Chondrocyte (in vitro differentiated cells): ENCODE measurements at places on chromosomes 6 and 20. TPM values are rescaled to one million over a fixed set of nuclear protein-coding genes. Genes with fewer than 3 reads are reported as not detected.

GRCh38 chr6:163671355-163671754 is 256.8 kb downstream of the QKI start:
- no peak for DNase-seq
- peaks cover 1% of the 10 kb centered on the region for H3K36me3 ChIP-seq
- H3K27me3 ChIP-seq, result no peaks in the 10 kb centered on the region
- no peak overlapping the region for H3K27ac ChIP-seq

GRCh38 chr20:35319192-35319870 is 27.1 kb upstream of the FAM83C start:
- DNase-seq, result no peak
- no peak overlapping the region for H3K4me3 ChIP-seq
- H3K4me1 ChIP-seq, result peaks cover 72% of the 10 kb centered on the region

GRCh38 chr6:783966-784735 is 91.2 kb upstream of the EXOC2 start:
- DNase-seq, result no peak
- no peaks in the 10 kb centered on the region for H3K36me3 ChIP-seq
- no peak overlapping the region for H3K27ac ChIP-seq
- H3K4me1 ChIP-seq, result no peaks in the 10 kb centered on the region

DNA sequence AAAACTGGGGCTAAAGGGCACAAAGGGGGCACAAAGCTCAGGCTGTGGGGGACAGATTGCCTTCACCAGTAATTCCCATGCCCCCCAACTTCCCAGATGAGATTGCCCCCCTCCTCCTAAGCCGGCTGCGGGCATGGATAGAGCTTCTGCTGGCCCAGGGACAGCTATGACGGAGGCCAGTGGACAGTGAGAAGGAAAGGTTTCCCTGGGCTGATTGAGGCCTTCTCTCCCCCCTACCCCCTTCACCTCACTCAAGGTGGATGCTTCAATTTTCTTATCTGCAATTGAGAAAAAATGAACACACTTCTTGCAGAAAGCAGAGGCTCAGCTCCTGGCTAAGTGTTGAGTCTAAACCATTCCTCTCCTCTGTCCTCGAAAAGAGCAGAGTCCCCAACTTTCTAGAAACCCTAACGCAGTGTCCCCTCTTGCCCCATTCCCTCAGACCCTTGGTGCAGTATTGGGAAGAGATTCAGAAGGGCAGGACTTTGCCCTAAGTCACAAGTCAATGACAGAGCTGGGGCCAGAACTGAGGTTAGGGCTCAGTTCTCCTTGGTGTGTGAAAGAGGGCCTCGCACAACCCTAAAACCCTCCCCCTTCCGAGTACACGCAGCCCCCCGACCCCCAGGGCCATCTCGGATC is 808 bp downstream of the SDC4 start:
- no peaks in the 10 kb centered on the region for H3K36me3 ChIP-seq
- H3K27ac ChIP-seq, result peak overlapping the region; percentile 83
- DNase-seq, result no peak
- H3K4me3 ChIP-seq, result peak overlapping the region; percentile 79
- H3K4me1 ChIP-seq, result peaks cover 58% of the 10 kb centered on the region

DNA sequence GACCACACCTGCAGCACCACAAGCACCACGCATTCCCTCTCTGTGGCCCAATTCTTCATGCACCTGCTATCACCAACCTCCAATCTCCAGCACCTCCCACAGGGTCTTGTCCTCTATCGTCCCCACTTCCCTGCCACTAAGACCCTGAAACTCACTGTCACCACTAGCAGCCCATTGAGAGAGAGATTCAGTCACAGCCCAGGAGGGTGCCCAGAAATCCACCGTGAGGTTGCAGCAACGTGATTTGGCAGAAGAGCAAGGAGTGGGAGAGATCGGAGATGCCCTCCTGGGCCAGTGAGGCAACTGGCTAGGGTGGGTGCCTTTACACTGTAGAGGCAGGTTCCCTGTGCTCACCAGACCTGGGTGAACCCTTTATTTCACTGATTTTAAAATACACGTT is 90.1 kb downstream of the ANKRD60 start:
- DNase-seq, result no peak
- no peak overlapping the region for H3K27ac ChIP-seq
- peaks cover 4% of the 10 kb centered on the region for H3K36me3 ChIP-seq
- peaks cover 5% of the 10 kb centered on the region for H3K4me1 ChIP-seq
- no peak overlapping the region for H3K4me3 ChIP-seq
- H3K27me3 ChIP-seq, result peaks cover 40% of the 10 kb centered on the region

- no peak for DNase-seq
- no peaks in the 10 kb centered on the region for H3K27me3 ChIP-seq
- peaks cover 16% of the 10 kb centered on the region for H3K36me3 ChIP-seq
- no peak overlapping the region for H3K27ac ChIP-seq
- H3K4me3 ChIP-seq, result no peak overlapping the region
- no peaks in the 10 kb centered on the region for H3K4me1 ChIP-seq
Observed at GRCh38 chr6:158596861-158597260, 37.0 kb downstream of the TMEM181 start.

DNA sequence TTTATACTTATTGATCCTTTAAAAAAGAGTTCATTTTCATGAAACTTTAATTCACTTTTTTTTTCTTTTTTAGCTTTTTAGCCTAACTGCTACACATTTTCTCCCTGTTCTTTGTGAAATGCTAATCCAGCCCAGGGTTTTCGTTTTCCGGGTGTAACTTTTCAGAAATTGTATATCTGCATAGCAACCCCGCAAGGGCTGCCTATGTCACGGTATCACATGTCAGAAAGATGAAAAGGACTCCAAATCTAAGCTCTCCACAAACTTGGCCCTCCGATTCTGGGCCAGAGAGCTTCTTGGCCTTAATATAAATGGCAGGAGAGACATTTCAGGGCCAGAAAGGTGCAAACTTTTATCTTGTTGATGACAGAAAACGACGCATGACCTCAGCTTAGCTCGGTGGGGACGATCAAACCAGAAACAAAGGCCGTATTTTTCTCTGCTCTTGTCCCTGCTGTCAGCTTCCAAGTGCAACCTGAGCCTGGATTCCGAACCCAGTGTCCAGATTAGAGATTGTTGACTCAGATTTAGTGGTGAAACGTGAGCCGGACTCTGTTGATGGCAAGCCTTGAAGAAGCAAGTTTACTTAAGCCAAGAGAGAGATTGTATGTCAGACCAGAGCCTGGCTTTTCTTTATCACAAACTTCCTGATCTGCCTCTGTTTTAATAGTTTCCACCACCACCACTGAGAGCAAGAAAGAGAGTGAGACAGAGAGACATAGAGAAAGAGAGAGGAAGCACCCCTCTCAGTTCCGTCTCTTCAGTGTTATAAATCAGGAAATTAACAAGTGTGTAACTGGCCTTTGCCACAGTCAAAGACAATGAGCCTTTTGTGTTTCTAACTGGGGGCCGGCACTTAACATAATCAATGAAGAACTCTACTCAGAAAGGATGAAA is 157.8 kb downstream of the SCML4 start:
- H3K4me1 ChIP-seq, result peaks cover 28% of the 10 kb centered on the region
- no peak overlapping the region for H3K4me3 ChIP-seq
- no peak for DNase-seq
- H3K27me3 ChIP-seq, result peaks cover 4% of the 10 kb centered on the region
- peak overlapping the region; percentile 76 for H3K27ac ChIP-seq
- H3K36me3 ChIP-seq, result no peaks in the 10 kb centered on the region

DNA sequence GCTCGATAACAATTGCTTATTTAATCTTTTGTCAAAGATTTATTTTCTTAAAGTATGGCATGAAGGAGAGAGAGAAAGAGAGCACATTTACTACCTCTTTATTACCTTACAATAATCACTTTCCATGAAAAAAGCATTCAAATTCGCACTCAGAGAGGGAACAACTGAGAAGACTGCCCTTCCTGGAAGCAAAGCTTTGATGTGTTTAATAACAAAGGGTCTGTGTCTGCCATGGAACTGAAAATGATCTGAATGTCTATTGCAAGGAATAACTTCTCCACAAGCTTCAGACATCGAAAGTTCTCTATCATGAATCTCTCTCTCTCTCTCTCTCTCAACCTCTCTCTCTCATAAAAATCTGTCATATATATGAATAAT is 308.9 kb downstream of the HDGFL1 start:
- H3K4me3 ChIP-seq, result no peak overlapping the region
- no peaks in the 10 kb centered on the region for H3K27me3 ChIP-seq
- peaks cover 2% of the 10 kb centered on the region for H3K36me3 ChIP-seq
- peak overlapping the region; percentile 62 for H3K27ac ChIP-seq
- DNase-seq, result no peak
- peaks cover 70% of the 10 kb centered on the region for H3K4me1 ChIP-seq

DNA sequence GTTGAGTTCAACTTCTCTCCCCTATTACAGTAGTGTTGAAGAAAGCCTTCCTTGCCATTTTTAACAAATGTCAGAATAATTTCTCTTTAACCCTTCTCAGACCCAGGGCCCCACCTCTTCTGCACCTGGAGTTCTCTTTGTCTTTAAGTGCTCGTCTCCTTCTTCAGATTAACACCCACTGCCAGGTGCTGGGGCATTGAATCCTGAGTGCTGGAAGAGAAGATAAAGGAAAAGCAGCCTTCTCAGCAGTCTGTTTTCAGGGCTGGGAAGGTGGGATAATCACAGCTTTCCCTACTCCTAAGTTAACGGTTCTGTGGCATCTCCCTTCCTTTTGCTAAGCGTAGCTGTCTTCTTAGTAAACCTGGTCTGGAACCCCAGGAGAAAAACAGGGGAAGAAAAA is 114.6 kb upstream of the TAB2 start:
- no peak overlapping the region for H3K4me3 ChIP-seq
- no peaks in the 10 kb centered on the region for H3K36me3 ChIP-seq
- H3K27me3 ChIP-seq, result no peaks in the 10 kb centered on the region
- H3K27ac ChIP-seq, result no peak overlapping the region

- H3K4me3 ChIP-seq, result peak within 1 kb of the TSS; percentile 88
- peak; percentile 96 for DNase-seq
- no peaks in the 10 kb centered on the region for H3K36me3 ChIP-seq
- peaks cover 49% of the 10 kb centered on the region for H3K4me1 ChIP-seq
- no peaks in the 10 kb centered on the region for H3K27me3 ChIP-seq
Observed at GRCh38 chr20:44521484-44522481, at the start of gene SERINC3. SERINC3 (minus strand) TSS chr20:44522070; CDS start chr20:44521951, 119 bp downstream.

GRCh38 chr20:56454754-56455153 is 13.7 kb upstream of the RTF2 start:
- no peaks in the 10 kb centered on the region for H3K4me1 ChIP-seq
- DNase-seq, result no peak
- no peak overlapping the region for H3K4me3 ChIP-seq
- H3K27ac ChIP-seq, result no peak overlapping the region

DNA sequence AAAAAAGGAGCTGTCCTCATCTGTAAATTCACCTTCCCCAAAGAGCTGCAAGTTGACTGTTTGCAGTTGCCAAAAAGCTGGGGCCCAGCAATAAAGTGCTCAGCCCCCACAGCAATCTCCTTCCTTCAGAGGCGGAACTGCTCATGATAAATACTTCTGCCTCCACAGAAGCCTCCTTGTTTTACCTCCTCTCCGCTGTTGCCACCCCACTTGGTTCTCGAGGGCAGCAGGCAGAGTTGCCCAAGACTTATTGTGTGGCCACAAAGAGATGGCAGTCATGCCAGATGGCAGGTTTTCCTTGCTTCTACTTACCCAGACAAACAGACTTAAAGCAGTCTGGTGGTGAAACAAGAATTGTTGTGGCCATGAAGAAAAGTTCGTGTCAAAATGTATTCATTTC is 66.3 kb downstream of the SLX4IP start:
- no peak for DNase-seq
- peak overlapping the region; percentile 2 for H3K4me3 ChIP-seq
- H3K27ac ChIP-seq, result no peak overlapping the region
- peaks cover 30% of the 10 kb centered on the region for H3K4me1 ChIP-seq
- no peaks in the 10 kb centered on the region for H3K36me3 ChIP-seq

DNA sequence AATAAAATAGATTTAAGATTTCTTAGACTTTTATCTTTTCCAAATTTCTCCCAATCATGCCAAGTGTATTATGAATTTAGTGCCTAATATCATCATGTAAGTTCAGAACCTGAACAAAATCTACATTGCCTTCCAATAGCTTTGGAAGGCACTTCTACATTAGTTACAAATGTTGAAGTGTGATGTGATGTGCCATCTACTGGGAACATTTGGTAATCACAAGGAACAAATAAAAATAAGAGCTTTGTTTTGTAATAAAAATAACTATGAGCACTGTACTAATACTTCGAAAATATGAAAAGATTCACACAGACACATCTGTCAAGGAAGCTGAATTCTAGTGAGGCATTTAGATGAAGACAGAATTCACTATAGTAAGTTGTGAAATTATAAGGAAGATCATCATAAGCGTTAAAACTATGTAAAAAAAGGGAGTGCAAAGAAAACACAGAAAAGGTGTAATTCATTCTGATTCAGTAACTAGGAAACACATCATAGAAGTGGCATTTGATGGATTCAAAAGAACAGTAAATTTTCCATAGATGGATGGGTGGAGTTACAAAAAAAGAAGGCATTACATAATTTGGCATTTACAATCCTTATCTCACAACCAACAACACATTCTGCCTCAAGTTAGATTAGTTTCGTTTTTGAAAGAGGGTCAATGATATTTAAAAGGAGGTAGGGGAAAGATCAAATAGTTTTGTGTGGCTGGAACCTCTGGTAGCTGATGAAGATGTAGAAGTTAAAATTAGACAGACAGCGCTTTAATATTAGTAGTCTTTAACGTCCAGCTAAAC is 161.0 kb downstream of the ASCC3 start:
- H3K4me1 ChIP-seq, result peaks cover 24% of the 10 kb centered on the region
- no peaks in the 10 kb centered on the region for H3K27me3 ChIP-seq
- H3K27ac ChIP-seq, result no peak overlapping the region
- no peak overlapping the region for H3K4me3 ChIP-seq
- peaks cover 8% of the 10 kb centered on the region for H3K36me3 ChIP-seq

GRCh38 chr6:26249707-26249956 is 115.4 kb upstream of the BTN3A2 start:
- no peaks in the 10 kb centered on the region for H3K36me3 ChIP-seq
- H3K4me1 ChIP-seq, result peaks cover 26% of the 10 kb centered on the region
- no peaks in the 10 kb centered on the region for H3K27me3 ChIP-seq

- H3K4me1 ChIP-seq, result peaks cover 29% of the 10 kb centered on the region
- peak overlapping the region; percentile 64 for H3K27ac ChIP-seq
- no peak for DNase-seq
- peaks cover 2% of the 10 kb centered on the region for H3K27me3 ChIP-seq
- H3K36me3 ChIP-seq, result peaks cover 3% of the 10 kb centered on the region
Observed at GRCh38 chr20:31870726-31871617, 538 bp downstream of the TTLL9 start.

The PLEKHG1 gene
- 0.87 to 3.7 TPM (median 1.8 TPM) in 3 replicates for total RNA-seq

The DLK2 gene
- 0.29 to 1.3 TPM (median 1.1 TPM) in 3 replicates for total RNA-seq

The FBXO5 gene
- 6.8 to 10.8 TPM (median 7.3 TPM) in 3 replicates for total RNA-seq

The HLA-DQA2 gene
- total RNA-seq, result not detected in 3 replicates

The GRM1 gene
- total RNA-seq, result not detected in 3 replicates

The GGTLC1 gene
- total RNA-seq, result not detected in 3 replicates
